ENCODE measurements at places on chromosomes 6 and 20.

DNA sequence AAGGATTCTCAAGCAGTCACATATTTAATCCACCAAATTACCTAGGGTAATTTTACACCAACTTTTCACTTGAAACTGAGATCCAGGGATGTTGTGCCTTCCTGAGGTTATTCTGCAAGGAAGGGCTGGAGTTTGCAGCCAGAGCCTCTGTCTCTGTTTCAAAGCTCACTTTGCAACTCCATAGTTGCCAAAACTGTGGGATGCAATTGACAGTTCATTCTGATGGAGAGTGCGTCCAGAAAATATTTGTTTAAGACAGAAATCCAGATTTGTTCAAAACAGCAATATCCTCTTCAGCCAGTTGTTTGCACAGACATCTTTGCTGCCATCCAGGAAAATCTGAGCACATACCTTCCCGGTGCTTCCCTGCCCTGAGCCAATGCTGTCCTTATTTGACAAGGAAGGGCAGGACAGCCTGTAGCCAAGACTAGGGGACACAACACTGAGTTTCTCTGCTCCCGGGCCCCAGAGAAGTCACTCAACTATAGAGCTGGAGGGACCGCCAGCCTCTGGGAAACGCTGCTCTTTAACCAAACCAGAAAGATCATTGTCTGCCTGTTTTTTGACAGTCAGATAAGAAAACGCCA is 297.4 kb downstream of the HIVEP2 start:
- no peak for DNase-seq

- DNase-seq: peak; percentile 52
These were observed 5.3 kb upstream of the CCM2L start for GRCh38 chr20:32004963-32005362.

- DNase-seq: no peak
These were observed 9.7 kb downstream of the TULP4 start for GRCh38 chr6:158321960-158322359.

DNA sequence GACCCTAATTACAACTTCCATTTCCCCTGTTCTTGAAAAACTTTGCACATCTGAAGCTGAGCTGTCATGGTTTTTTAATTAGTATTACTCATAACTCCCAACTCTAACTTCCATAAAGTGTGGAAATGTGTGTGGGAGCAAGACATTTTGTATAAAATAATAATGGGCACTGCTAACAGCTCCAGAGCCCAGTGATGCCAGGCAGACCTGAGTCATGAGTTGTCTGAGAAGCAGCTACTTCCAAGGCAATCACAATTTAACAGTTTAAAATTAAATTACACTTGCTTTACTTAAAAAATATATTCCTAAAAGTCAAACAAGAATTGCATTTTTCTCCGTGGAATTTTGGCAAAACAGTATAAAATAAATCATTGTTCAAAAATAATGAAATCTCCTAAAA is 6.4 kb downstream of the SLC2A12 start:
- DNase-seq: no peak

DNA sequence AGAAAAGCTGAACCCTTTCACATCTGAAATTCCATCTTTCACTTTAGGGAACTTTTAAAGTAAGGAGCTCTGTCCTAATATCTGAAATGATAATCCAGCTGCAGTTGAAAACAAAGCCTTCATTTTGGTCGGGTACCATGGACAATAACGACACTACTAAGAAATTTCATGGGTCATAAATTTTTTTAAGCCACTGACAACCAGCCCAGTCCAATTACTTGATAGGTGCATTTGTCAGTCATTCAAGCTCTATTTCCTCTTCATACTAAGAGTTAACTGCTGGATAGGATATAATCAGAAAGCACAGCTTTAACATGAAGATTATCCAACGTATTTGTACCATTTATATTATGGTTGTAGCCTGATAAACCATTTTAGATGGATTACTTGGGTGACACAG is 52.5 kb downstream of the MMUT start:
- DNase-seq: no peak

All from NB4 (cell line).